Renal cortex interstitium (tissue), 15 donors: ENCODE measurements at places on chromosomes 6 and 20. TPM values are rescaled to one million over a fixed set of nuclear protein-coding genes. Genes with fewer than 3 reads are reported as not detected.

DNA sequence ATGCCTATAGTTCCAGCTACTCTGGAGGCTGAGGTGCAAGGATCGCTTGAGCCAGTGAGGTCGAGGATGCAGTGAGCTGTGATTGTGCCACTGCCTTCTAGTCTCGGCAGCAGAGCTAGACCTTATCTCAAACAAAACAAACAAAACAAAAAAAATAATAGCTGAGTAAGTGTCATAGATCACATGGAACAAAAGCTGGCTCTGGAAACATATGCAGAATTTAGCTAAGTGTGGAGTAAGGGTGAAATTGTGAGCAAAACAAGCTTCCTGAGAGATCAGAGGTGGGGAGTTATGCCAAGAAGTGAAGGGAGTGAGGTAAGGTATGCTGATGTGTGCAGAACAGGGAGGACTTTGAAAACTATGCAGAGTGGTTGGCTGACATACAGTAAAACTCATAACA, 18.7 kb downstream of the SGK1 start:
- DNase-seq, result no peak

GRCh38 chr6:21201637-21202350, 391.8 kb upstream of the SOX4 start:
- peak; percentile 68 for DNase-seq

- no peak for DNase-seq
Observed at GRCh38 chr6:21998582-21998981, 298.3 kb downstream of the PRL start.

Gene SLC13A3
- polyA plus RNA-seq, result 17.4 TPM

GRCh38 chr20:53800883-53801604, 207.4 kb upstream of the ZNF217 start:
- DNase-seq, result no peak

DNA sequence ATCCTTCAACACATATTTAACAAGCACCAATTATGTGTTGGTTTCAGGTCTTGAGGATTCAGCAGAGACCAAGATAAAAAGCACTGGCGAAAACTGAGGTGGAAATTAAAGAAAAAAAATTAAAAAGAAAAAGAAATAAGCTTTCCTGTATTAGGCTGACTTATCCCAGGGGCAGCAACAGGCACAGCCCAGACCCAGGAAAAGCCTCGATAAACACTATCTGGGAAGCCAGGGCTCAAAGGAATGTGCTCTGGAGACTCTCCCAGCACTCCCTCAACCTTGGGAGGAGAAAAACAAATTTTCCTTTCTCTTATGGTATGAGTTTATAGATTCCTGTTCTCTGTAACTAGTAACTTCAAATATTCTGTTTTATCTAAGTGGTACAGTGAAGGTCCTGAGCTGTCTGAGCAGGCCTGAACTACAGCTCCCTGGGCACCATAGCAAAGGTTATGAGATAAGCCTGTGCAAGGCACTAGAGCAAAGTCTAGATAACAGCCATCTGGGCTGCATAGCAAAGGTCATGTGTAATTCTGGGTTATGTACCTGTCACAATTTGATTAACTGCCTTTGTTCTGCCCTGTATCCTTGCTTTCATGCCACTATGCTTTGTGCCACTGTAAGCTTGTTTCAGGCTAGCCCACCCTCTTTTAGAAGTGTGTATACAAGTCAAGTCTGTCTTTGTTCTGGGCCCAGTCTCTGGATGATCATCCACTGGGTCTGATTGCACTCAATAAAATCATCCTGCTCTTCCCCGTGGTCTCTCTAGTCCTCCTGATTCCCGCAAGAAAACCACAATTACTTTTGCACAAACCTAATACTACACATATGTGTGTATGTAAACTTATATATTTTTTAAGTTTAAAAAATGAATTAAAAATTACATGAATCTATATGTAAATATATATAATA, 54.0 kb downstream of the IL22RA2 start:
- DNase-seq, result no peak

DNA sequence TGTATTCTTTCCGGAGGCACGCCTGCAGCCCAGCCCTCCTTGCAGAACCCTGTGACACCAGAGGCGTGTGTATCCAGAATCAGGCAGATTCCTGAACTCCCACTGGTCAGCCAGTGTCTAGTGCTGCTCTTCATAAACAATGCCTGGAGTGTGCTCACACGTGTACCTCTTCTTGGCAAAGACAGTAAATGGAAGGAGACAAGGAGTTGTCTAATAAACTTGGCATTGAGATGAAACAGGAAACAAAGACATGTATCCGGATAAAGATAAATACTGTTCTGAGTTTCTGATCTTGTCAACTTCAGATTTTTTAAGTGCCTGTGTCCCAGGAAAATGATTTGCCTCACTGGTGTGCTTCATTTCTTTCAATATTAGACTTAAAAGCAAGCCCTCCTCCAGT, 1.7 kb downstream of the RPS6KA2 start:
- DNase-seq, result no peak

DNA sequence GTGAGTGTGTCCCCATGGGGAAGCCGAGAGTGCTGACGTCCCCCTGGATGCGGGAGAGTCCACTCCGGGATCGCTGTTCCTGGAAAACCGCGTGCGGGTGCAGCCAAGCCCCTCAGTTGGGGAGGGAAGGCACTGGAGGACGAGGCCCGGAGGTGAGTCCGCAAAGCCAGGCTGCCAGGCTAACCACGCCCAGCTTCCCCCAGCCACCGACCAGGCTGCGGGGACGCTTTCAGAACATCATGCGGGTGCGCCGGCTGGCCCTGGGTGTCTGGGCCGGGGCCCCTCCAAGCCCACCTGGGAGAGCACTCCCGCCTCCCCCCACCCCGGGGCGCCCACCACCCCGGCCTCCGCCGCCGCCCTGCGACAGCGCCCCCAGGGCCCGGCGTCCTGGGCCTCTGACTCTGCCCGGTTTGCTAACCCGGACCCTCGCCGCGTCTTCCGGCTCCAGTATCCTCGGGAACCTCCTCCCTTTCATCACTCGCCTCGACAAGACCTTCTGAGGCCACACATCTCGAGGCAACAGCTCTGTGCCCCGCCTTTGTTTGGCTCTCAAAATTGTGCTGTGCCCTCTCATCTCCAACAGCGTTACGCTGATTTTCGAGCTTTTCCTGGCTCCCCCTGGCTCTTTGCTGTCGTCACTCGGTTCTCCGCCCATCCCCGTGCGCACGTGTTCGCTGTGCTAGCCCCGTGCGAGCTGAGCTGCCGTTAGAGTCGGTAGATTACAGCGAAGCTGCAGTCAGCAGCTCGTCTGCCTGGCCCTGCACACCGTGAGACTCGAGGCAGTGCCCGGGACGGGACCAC, 47.1 kb upstream of the ENTPD6 start:
- peak; percentile 25 for DNase-seq

- DNase-seq, result no peak
Observed at GRCh38 chr6:133040094-133040802, 200.9 kb upstream of the EYA4 start.
